Stimulated activated CD8-positive, alpha-beta memory T cell treated with anti-CD3 and anti-CD28 coated beads, Interleukin-7, amount 100 ng/mL, for 1 hour (primary cell): ENCODE measurements at places on chromosomes 7 and 10.
A peak's percentile ranks its signal among the peaks of the same experiment; 100 is the strongest.

DNA sequence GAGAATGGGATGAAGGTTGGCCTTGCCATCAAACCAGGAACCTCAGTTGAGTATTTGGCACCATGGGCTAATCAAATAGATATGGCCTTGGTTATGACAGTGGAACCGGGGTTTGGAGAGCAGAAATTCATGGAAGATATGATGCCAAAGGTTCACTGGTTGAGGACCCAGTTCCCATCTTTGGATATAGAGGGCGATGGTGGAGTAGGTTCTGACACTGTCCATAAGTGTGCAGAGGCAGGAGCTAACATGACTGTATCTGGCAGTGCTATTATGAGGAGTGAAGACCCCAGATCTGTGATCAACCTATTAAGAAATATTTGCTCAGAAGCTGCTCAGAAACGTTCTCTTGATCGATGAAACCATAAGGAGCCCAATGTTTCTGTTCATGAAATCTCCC is 637 bp downstream of the RPEL1 start:
- no peak for DNase-seq

DNA sequence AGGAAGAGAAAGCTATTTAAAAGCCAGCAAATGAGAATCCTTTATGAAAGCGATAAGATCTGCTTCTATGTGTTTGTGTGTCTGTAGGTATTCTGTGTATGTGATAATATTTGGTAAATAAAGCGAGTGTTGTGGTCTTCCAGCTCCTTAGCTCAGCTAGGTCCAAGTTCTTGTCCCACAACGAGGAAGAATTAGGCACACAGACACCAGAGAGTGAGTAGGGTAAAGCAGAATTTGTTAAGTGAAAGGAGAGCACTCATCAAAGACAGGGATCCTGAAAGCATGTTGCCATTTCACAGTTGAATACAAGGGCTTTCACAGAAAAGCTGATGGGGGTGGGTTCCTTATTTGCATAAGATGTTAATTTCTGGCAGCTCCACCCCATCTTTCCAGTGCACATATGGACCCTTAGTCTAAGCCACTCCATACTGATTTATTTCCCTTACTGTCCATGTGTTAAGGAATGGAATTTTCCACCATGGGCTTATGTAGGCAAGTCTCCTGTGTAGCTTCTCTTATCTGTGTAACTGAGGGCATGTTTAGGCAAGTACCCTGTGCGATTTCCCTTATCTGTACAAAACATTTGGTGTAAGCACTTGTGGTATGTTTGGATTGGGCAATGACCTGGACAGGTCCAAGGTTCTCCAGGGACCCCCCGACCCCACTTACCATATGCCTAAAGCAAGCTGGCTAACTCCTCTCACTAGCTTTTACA is 165.9 kb upstream of the VIPR2 start:
- no peak for DNase-seq

DNA sequence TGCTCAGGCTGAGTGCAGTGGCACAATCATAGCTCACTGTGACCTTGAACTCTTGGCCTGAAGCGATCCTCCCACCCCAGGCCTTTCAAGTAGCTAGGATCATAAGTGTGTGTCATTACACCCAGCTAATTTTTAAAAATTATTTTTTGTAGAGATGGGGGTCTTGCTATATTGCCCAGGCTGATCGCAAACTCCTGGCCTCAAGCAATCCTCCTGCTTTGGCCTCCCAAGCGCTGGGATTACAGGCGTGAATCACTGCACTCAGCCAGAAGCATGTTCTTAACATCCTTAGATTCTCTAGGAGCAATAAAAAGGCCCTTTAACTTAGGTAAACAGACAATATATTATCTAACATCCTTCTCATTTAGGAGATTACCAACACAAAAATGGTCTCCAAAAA is 38.3 kb upstream of the EFCAB10 start:
- no peak for DNase-seq

DNA sequence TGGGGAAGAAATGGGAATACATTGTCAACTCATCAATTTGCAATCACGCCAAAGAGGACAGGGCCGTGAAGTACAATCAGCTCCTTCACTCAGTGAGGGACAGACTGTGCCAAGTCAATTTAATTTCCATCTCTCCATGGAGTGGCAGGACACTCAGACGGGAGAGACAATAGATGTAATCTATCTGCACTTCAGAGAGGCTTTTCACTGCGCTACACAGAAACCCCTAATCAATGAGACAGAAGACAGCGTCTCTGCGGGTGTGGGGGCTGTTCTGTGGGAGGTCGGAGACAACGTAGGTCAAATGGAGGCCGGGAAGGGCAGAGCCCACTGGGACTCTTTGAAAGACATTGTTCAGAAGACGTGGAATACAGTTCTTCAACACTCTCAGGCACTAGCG is 541.0 kb upstream of the ADARB2 start:
- DNase-seq: no peak

- DNase-seq: no peak
These were observed 59.2 kb upstream of the JAZF1 start for GRCh38 chr7:28239823-28240204.

DNA sequence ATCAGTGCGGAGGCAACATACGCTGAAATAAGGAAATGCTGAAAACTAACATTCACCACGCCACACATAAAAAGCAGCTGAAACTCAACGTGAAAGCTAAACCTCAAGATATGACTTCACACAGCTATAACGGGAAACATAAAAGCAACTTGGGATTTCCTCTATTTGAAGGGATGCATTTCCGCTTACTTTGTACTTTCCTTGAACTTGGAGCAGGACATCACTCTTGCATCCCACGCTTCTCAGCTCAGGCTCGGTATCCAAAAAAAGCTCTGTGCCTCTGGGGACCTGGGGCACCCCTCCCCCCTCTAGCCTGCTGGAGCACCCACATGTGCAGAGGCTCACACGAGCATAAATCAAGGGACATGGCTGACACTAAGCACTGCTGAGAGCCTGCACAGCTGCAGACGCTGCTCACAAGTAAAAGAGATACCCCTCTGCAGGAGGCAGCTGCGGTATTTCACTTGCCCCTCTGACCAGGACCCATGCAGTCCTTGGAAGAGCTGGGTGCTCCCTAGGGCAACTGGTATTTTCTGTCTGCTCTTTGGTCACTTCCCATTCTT is 34.2 kb downstream of the PARD3 start:
- no peak for DNase-seq

GRCh38 chr10:103966671-103967447 is at the start of gene SLK:
TSS of gene SLK (plus strand) at chr10:103967140. CDS start at chr10:103967746, 606 bp downstream.
- DNase-seq: peak; percentile 61

- DNase-seq: no peak
These were observed 108.7 kb downstream of the GFRA1 start for GRCh38 chr10:116164291-116164690.

DNA sequence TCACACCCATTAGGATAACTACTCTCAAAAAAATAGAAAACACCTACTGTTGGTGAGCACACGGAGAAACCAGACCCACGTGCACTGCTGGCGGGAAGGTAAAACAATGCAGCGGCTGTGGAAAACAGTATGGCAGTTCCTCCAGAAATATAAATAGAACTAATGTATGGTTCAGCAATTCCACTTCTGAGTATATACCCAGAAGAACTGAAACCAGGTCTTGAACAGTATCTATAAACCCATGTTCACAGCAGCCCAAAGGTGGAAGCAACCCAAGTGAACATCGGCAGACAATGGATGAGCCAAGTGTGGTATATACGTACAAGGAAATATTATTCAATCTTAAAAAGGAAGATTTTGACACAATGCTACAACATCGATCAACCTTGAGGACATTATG is 164.7 kb downstream of the ZMYND11 start:
- no peak for DNase-seq

DNA sequence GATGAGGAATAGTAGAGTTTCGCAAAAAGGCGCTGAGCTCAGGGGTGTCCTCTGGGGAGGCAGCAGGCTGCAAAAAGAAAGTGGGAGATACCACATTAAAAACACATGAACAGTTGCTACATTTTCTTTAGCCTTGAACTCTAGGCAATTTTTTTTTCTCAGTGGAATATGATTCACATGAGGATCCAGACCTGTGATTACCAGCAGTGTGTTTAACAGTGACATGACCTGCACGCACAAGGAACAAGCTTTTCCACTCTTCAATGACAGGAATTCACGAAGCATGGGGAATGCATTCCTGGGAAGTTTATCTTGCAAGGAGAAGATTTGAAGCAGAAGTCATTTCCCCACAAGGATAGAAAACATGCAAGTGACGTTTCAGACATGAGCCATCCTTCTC is 161.6 kb downstream of the ITGA8 start:
- DNase-seq: no peak

DNA sequence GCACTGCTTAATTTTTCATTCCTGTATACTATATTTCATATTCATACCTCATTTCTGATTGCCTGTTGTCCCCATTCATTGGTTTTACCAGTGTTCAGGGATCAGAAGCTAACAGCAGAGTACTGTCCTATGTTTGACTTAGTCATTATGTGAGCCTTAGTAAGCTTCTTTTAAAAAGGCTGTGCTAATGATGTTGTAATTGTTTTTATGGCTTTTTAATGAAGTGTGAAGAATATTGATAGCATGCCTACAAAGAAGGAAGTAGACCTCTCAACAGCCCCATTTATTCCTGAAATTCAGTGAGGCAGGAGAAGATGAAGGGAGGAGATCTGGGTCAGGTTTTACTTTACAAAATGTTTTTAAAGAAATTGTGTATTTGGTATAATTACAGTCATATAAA is 61.7 kb downstream of the AGK start:
- no peak for DNase-seq
